ENCODE measurements at places on chromosomes 7 and 10.

GRCh38 chr10:125783408-125783807, 7.8 kb upstream of the MMP21 start:
- no peak for DNase-seq

DNA sequence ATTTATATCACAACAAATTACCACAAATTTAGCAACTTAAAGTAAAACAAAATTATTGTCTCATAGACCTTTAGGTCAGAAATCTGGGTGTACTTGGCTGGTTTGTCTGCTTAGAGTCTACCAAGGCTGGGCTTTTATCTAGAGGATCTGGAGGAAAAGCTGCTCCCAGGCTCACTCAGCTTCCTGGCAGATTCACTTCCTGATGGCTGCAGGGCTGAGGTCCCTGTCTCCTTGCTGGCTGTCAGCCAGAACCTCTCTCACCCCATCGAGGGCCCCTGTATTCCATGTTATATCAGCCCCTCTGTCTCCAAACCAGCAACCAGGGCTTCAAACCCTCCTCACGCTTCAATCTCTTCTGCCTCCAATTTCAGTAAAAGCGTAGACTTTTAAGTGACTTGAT, 734.9 kb downstream of the NRG3 start:
- no peak for DNase-seq

DNA sequence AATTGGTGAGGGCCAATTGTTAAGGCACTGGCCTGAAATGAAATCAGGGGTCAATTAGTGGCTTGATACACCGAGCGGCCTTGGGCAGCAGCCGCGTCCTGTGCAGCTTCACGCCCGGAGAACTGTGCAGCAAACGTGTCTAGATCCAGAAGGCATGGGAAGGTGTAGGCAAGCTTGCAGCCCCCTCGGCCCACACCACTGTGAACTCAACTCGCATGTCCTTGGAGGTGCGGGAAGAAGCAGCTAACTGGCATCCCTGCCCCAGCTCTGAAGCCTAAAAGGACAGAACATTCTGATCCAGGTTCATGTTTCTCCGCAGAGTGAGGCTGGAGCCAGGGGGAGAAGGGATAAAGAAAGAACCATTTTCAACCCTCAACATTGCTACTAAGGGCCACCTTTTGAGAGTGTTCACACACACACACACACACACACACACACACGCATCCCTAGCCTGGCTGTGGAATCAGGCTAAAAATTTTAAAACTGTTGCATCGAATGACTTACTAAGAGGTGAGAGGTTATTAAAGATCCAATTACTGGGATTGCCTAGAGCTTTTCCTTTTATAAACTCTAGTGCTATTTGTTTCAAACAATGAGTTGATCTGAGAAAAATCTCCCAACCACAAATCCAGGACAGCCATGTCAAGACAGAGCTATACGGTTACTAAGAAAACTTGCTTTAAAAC, 104.0 kb downstream of the PARP12 start:
- no peak for DNase-seq

DNA sequence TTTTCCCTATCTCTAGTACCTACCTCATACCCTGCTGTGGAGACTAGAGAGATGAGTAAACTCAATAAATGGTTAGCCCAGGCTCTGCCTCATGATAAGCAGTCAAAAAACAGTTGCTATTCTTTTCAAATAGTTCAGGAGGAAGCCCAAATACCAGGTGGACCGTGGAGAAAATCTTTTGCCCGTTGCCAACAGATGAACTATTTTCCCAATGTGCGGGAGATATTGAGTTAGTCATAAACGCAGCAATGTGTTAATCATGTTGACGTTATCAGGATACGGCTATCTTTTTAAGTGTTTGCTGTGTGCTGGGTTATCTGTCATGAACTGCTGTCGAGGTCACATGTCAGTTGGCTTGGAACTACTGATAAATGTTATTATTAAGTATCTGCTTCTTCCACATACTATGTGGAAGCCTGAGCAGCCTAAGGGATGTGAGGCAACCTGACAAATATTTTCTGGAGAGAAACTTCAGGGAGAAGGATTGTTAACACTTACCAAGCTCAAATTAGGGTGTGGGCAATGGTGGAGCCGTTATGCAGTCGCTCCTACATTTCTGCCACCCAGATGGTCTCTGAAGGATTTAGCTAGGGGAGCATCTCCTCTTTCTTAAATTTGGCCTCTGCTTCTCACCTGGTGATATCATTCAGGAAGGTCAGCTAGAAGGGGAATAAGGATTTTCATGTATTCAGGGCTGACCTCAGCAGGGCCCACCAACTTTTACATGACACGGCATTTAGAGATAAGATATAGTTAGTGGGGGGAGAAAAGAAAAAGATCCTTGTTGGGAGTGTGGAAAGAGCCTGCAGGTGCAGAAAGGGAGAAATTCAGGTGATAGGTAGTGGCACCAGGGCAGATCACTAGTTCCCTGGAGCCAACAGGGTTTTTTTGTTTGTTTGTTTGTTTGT, 33.5 kb upstream of the SLC26A3 start:
- DNase-seq, result no peak

- DNase-seq, result no peak
These were observed 6.9 kb upstream of the SH2D4B start for GRCh38 chr10:80530816-80531215.

- DNase-seq, result no peak
These were observed 21.4 kb upstream of the ABCB5 start for GRCh38 chr7:20594023-20594422.

GRCh38 chr7:2646680-2647571, 15.1 kb downstream of the TTYH3 start:
- no peak for DNase-seq

DNA sequence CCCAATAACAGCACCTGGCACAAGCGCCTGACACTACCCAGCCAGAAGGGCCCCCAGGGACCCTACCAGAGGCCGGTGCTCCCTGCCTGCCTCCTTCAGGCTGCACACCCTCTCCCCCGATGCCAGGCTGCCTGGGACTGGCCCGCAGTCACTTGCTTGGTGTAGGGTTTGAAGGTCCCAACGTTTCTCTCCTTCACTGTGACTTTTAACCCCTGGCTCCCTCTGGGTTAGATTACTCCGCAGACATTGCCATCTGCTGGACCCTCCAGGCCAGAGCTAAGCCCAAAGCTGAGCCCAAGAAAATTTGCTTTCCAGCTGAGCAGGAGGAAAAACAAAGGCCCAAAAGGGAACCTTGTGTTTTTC, 6.9 kb downstream of the CDHR1 start:
- no peak for DNase-seq

- DNase-seq, result no peak
These were observed 70.4 kb downstream of the COA1 start for GRCh38 chr7:43658718-43659548.

- DNase-seq, result no peak
These were observed 241.3 kb downstream of the FANK1 start for GRCh38 chr10:126137562-126138221.

- DNase-seq, result no peak
These were observed 670.1 kb downstream of the MAGI2 start for GRCh38 chr7:78783179-78783962.

- no peak for DNase-seq
These were observed 36.9 kb downstream of the ENTPD1 start for GRCh38 chr10:95792874-95793285.

DNA sequence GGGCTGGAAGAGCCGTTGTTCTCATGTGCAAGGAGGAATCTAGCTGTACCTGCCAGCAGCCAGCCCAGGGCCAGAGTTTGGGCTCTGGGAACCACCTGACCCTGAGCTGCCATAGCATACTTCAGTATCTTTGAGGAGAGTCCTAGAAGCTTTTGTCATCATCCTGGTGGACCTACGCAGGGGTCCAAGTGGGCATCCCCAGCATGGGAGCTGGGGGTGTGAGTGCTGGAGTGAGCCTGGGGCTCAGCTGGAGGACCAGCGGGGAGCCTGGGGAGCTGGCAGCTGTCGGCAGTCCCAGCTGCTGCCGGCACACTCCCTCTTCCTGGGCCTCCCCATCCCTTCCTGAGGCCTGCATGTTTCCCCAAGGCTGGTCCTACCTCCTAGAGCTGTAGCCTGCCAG, 32.5 kb downstream of the C10orf105 start:
- no peak for DNase-seq

DNA sequence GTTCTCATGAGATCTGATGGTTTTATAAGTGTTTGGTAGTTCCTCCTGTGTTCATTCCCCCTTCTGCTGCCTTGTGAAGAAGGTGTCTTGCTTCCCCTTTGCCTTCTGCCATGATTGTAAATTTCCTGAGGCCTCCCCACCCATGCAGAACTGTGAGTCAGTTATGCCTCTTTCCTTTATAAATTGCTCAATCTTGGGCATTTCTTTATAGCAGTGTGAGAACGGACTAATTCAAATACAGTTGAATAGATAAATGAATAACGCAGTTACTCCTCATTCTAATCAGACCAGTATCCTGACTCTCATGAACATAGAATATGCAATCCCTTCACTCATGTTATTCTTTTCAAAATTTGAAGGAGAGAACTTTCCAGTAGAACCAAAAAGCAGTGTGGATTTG, 375.0 kb upstream of the FZD8 start:
- no peak for DNase-seq

- DNase-seq, result no peak
These were observed 5.1 kb upstream of the EMX2 start for GRCh38 chr10:117537436-117537903.

- DNase-seq, result no peak
These were observed 116.8 kb downstream of the ZFAND4 start for GRCh38 chr10:45555795-45556194.

DNA sequence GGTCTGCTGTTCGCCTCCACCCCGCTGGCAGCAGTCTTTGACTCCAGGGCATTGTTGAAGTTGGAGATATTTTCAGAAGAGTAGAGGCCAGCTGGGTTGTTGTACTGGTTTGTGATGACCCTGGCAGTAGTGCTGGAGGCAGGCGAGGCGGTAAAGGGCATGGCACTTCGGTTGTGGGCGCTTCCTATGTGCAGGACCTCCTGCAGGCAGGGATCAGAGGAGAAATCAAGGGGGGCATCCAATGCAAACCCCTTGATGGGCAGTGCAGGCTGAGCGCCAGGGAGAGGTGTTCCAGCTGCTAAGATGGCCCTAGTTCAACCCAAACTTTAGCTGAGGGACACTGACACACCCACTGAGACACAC, 27.0 kb downstream of the PDLIM1 start:
- DNase-seq, result no peak

GRCh38 chr10:57202356-57202755, 841.3 kb upstream of the ZWINT start:
- DNase-seq, result no peak

DNA sequence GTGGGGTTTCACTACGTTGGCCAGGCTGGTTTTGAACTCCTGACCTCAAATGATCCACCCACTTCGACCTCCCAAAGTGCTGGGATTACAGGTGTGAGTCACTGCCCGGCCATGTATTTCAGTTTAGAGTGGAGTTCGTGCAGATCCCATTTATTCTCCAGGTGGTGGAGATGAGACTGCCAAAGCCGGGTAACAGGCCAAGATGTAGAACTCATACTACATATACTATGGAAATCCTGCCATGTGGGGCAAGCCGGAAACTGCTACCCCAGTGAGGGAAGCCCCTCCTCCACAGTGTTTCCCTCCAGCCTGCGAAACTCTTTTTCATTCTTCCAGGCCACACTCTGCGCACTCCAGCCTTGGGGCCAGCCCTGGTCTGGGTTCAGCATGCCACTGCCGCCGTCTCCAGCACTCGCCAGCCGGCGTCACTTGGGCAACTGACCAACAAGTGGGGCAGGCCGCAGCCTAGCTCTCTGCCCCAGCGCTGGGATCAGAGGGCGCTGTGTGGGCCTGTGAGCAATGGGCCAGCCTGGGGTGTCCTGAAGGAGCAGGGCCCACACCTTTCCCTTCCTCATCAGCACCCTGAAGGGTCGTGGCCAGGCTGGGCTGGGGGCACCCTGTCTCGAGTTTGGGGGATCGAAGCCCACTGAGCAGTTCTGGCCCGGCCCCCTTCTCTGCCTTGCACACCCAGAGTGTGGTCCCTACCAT, 122.0 kb downstream of the TRRAP start:
- DNase-seq, result no peak

- DNase-seq, result no peak
These were observed 570.4 kb downstream of the TCERG1L start for GRCh38 chr10:130740915-130741750.

- DNase-seq, result no peak
These were observed 16.9 kb downstream of the TSPAN14 start for GRCh38 chr10:80471001-80471400.

GRCh38 chr7:124840435-124840834, 74.8 kb upstream of the GPR37 start:
- DNase-seq, result no peak

GRCh38 chr7:154699417-154699816, 303.5 kb downstream of the PAXIP1 start:
- no peak for DNase-seq

- no peak for DNase-seq
These were observed 172.4 kb upstream of the ZMIZ1 start for GRCh38 chr10:78896159-78896928.

DNA sequence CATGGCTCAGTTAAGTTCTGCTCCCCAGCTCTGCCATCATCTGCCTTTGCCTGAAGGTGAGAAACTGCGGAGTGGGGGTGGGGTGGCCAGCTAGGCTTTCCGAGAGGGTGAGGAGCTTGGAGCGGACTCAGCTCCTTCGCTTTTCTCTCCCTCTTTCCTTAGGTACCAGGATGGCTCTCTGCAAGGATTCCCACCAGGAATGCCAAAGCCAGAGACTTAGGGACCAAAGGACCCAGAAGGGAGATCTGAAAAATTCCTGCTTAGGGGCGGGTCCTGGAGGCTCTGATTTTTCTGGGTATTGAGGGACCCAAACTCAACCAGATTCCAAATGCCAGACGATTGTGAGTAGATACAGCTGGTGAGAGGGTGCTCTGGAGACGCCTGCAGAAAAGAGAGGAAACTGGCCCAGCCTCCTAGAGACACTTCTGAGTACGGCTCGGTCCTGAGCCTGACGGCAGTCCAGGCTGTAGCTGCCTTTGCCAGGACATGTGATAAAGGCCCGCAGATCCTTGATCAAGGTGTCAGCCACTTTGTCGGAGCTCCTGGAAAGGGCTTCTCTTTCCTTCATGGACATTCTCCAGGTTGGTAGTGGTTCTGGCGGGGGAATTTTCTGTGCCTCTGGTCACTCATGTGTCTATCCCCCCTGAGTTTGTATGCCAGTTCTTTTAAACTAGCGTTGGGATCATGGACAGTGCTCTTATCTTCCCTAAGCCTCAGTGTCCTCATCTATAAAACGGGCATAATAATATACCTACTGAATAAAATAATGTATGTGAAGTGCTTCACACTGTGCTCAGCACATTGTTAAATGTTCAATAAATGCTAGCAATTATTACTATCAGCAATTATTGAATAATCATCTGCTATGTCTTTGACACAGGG, 42.5 kb upstream of the BTRC start:
- no peak for DNase-seq

DNA sequence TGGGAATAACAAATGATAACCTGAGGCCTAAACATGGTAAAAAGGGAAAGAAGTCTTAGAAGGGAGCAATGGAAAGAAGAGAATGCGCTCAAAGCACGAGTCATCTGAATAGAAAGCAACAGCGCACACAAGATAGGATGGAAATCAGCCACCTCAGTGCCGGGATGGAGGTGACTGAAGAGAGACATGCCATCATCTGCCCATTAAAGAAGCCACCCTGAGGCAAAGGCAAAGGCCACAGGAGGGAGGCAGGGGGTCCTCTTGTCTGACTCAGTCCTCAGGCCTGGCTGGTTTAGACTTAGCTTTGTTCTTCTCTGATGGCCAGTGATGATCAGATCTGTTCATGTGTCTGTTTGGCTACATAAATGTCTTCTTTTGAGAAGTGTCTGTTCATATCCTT, 180.6 kb downstream of the CHCHD3 start:
- DNase-seq, result no peak

GRCh38 chr10:441659-442058, 247.8 kb downstream of the DIP2C start:
- no peak for DNase-seq
